HT-29 (cell line): ENCODE measurements at places on chromosomes 11 and 22. TPM values are rescaled to one million over a fixed set of nuclear protein-coding genes. Genes with fewer than 3 reads are reported as not detected.

ENDOD1 gene
- total RNA-seq = 33.7 and 37.0 TPM in 2 replicates

MMP13 gene
- total RNA-seq = 0.13 TPM in 1 of 2 replicates, not detected in the other

RAG2 gene
- not detected in 2 replicates for total RNA-seq

NCAM1 gene
- not detected in 2 replicates for total RNA-seq

FAM83F gene
- 3.0 and 6.0 TPM in 2 replicates for total RNA-seq

FXYD6 gene
- not detected in 2 replicates for total RNA-seq

BDNF gene
- total RNA-seq = 0.37 and 0.53 TPM in 2 replicates

- DNase-seq = no peak
These were observed at the start of gene PTH for GRCh38 chr11:13495929-13496328. PTH (minus strand) TSS chr11:13495997; CDS start chr11:13492855, 3,142 bp downstream.

GRCh38 chr11:126496576-126497337 lies 141.3 kb downstream of the ST3GAL4 start:
- DNase-seq = no peak

DNA sequence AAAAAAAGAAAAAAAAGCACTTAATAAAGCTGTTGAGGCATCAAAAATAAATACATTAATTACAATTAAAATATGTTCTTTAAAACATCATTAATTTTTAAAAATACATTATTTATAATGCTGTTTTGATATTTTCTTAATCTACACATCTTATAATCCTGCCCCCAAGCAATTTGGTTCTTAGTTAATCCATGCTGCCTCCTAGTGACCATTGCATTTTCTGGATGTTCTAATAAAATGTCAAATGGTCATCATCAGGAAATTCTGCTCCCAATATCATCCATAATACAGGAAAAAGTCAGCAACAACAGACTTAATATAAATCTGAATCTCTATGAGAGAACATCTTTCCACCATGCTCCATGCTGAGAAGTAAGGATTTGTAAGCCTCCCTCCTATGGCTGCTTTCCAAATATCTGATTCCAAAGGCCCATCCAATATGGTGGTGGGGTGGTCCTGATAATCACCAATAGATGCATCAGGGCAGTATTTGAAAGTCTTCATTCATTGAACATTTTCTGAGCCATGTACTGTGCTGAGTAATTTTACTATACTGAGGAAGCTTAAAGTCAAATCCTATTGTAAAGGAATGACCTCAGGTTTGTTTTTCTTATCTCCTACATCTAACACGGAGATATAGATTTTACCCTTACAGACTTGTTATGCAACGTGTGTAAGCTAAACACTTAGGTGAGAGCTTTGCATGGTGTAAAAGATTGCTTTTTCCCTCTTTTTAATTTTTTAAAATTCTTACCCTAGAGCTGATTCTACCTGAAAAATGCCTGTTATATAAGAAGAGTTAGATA lies 124.7 kb upstream of the BMAL1 start:
- DNase-seq = peak; percentile 82

DNA sequence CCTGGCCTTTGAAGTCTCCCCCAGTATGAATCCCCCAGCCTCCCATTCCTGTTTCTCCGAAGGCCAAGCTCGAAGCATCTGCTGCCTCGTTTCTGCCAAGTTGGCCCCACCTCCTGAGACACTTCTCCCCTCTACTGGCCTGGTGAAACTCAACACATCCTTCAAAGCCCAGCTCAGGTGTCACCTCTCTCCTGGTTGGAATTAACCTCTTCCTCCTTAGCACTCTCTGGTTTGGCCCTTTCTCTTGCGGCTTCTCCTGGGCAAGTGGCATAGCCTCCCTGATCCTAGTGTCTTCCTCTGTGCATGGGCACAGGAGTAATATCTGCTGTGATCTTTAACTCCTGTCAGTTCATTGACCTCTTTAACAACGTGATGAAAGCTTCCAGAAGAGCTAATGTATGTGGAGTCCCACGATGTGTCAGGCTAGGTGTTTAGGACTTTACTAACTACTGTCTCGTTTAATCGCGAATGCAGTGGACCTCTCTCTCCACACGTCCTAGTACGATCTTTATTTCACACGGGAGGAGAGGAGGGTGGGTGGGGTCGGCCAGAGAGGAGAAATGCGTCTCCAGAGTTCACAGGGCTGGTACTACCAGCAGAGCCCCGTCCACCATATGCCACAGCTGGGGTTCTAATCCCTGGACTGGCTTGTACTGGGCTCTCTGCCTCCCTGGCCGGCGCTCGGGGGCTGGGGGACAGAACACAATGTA lies 826 bp upstream of the PTPRJ start:
- DNase-seq = peak; percentile 72

GRCh38 chr11:124193221-124194010 lies 10.3 kb downstream of the OR10D3 start:
- no peak for DNase-seq

- DNase-seq = no peak
These were observed 905.7 kb upstream of the TENM4 start for GRCh38 chr11:80346353-80347059.

DNA sequence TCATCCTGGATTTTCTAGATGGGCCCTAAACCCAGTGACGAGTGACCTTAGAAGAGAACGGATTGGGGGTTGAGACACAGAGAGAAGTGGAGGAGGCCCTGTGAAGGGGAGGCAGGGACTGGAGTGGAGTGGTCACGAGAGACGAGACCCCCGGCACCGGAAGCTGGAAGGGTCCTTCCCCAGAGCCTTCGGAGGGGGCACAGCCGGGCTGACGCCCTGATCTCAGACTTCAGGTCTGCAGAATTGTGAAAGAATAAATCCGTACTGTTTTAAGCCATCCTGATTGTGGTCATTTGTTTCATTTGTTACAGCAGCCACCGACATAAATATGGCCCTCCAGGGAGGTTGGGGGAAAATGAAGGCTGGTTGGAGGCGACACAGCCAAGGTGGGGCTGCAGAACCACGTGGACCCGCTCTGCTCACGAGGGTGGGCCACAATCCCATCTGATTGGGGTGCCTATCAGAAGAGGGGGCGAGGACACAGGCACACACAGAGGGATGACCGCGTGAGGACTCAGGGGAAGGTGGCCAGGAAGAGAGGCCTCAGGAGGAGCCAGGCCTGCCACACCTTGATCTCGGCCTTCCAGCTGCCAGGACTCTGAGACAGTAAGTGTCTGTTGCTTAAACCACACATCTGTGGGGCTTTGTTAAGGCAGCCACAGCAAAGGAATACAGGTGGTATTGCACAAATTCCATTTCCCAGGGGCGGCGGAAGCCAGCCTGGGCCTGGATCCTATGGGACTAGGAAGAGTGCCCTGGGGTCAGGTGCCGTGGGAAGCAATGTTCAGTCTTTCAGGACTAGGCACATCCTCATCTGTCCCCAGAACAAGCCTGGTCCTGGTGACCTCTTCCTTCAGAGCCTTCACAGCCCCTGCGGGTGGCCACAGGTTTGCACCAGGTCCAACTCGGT lies 73.3 kb upstream of the SHANK2 start:
- no peak for DNase-seq

GRCh38 chr11:1149545-1149944 lies 8.2 kb upstream of the MUC5AC start:
- DNase-seq = no peak

DNA sequence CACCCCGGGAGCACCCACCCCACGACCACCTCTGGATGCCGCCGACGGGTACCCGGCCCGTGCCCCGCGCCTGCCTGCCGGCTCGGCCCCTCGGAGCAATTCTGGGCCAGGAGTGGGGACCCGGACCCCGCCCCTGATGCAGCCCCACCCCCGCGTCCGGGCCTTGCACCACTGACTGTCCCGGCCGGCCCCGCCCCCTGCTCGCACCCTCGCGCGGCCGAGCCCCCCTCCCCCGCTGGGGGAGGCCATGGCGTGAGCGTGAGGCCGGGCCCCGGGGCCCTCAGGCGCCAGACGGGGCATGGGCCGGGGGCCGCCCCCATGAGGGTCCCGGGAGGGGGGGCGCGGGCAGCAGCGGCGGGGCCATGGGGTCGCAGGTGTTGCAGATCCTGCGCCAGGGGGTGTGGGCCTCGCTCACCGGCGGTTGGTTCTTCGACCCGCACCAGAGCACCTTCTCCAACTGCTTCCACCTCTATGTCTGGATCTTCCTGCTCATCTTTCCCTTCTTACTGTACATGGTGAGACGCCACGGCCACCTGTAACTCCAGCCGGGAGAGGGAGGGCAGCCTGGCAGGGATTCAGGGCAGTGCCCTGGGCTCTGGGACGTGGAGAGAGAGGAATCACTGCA lies 486 bp downstream of the PCNX3 start:
- no peak for DNase-seq

GRCh38 chr11:78606667-78607066 lies 32.0 kb upstream of the NARS2 start:
- peak; percentile 25 for DNase-seq

GRCh38 chr11:8070417-8071115 lies 10.4 kb upstream of the TUB start:
- peak; percentile 41 for DNase-seq

GRCh38 chr11:66851698-66852465 lies 5.0 kb upstream of the LRFN4 start:
- DNase-seq = no peak

DNA sequence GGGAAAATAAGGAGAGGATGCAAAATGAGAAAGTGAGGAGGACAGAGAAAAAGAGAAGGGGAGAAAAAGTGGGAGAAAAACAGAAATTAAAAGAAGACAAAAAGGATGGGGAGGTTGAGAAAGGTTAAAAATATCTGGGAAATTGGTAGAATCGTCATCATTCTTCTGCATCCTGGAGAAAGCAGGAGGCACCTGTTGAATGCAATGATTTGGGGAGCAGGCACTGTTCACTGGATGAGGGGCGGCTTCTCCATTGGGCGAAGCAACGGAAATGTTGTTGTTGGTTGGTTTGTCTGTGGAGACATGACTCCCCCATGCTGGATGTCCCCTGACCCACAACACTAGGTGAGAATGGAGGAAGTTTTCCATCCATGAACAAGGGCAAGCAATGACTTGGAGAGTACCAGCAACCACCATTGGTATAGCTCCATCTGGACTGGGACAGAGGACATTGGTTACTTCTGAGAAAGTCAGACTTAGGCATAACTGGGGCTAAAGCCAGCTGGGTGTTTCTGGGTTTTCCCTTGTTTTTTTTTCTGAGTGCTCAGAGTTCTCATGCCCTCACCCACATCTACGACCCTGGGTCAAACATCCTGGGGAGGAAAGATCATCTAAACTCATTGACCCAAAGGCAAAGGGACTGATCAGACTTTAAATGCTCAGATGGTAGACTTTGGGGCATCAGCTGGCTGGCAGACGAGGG lies 11.9 kb upstream of the CD44 start:
- no peak for DNase-seq

DNA sequence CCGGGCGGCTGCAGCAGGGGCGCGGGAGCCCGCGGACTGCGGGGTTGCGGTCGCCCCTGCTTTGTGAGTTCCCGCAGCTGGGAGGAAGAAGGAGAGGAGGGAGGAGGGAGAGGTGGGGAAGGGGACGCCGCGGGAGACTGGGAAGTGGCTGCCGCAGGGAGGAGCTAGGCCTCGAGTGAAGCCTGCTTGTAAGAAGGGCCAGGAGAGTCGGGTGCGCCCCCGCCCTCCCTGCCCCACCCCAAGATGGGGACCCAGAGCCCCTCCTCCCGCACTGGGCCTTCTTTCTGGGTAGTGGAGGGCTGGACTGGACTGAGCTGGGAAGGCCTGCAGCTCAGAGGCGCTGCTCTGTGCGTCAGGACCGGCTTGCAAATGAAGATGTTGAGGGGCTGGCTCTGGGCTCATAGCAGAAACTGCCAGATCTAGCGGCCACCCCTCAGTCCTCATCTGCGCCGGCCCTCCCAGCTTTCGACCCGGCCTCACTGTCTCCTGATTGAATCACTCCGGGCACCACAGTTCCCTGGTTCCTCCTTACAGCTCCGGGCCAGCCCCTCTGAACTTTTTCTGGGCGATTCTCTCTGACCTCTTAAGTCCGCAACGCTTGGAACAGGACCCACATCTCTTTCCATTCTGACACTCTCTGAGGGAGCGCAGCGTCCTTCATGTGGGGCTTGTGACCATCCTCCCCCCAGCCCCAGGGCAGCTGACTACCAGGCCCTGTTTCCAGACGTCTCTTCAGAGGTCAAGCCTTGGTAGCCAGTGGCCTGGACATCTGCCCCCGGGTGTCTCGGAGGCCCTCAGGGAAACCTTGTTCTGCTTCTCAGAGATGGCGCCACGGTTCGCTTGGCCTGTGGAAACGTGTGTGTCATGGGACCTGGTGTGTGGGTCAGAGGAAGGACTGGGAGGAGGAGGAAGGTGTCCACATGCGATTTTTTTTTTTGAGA lies 21.9 kb downstream of the SERPINH1 start:
- no peak for DNase-seq

DNA sequence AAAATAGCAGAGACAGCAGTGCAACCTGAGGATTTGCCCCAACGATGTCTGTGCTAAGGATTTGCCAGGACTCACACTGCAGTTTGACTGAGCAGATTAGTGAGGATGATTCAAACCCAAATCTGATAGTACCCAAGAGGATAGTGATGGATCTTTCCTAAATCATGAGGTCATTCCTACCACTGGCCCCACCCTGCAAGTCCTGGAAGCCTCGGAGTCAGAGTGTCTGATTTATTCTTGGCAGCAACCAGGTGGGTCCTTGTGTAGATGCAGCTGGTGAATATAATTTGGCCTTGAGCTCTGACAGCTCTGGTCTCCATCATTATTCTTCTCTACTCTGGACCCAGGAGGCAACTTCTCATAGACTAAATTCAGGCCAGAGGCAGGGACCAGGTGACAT lies 179.3 kb upstream of the RAG2 start:
- no peak for DNase-seq

GRCh38 chr11:70671611-70672010 lies 273.3 kb downstream of the CTTN start:
- no peak for DNase-seq

GRCh38 chr11:121210445-121211080 lies 82.0 kb upstream of the SC5D start:
- DNase-seq = no peak
